Inflammatory macrophage treated with lipopolysaccharide for 1 hour (primary cell): ENCODE measurements at places on chromosomes 7 and 10.

- DNase-seq = no peak
Observed at GRCh38 chr7:2095436-2095835, 137.3 kb downstream of the MAD1L1 start.

GRCh38 chr7:50068850-50069551, 24.0 kb downstream of the ZPBP start:
- DNase-seq = peak; percentile 29

- no peak for DNase-seq
Observed at GRCh38 chr7:108424013-108424412, 32.2 kb downstream of the NRCAM start.

DNA sequence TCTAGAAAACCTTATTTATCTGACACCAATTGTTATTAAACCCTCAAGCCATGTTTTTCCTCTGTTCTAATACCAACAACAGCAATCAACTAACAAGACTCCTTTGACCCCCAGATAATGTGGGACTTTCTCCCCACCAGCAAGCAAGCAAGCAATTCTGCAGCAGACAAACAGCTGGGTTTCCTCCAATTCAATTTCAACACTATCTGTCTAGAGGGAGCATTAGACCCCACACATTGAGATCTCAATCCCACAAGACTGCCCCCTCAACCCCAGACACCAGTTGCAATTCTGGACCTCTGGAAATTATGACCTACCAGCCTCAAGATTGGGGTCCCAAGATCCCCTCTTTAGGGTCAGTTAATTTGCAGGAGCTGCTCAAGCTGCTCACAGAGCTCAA, 89.4 kb upstream of the TMEM26 start:
- DNase-seq = no peak

- DNase-seq = no peak
Observed at GRCh38 chr10:47277352-47278151, 22.4 kb upstream of the GDF10 start.

DNA sequence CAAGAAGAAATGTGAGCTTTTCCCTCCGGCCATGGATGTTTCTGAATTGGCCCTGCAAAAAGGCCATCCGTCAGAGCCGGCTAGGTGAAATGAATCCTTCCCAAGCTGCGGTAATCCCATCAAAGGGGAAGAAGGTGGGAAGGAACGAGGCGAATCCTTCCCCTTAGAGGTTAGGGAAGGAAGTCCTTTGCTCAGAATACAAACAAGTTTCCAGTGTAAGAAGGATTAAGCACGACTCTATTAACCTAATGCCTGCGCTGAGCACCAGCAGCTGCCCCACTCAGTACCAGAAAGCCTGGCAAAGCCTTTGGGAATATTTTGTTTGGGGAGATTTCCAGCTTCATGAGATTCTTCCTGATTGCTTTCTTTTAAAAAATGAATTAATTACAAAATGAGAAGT, 42.8 kb downstream of the CLRN3 start:
- no peak for DNase-seq

DNA sequence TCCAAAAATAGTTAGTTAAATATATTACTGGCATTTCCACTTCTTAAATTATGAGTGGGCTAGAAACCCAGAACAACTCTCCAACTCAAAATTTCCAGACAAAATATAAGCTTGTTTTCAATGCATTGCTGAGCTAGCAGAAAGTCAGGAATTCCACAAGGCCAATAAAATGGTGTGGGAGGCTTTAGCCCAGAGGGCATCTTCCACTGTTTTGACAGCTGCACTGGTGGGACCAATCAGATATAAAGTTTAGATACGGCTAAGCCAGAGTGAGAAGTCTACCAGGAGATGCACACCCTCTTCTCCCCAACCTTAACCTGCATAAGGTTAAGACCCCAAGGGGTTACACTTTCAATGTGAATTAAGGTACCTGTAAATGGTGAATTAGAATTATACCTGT, 76.6 kb downstream of the AMPH start:
- no peak for DNase-seq

DNA sequence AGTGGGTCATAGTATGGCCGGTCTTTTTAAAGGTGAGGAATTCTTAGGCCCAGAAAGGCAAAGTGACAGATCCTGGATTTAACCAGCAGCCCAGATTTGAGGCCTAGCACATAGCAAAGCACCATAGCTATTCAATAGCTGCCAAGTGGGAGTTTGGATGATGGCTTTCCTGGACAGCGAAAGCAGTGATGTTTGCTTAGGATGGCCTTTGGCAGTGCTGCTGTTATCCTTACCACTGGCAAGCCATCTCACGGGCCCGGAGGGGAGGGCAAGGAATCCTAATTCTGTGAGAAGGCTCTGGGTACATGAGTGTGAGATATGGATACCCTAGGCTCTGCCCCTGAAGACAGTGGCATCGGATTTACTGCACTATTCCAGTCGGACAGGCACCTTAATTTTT, 50.4 kb downstream of the TCF7L2 start:
- no peak for DNase-seq

- DNase-seq = no peak
Observed at GRCh38 chr7:71538210-71538609, 406.3 kb downstream of the GALNT17 start.

- DNase-seq = no peak
Observed at GRCh38 chr7:5417106-5418071, 6.2 kb downstream of the TNRC18 start.

DNA sequence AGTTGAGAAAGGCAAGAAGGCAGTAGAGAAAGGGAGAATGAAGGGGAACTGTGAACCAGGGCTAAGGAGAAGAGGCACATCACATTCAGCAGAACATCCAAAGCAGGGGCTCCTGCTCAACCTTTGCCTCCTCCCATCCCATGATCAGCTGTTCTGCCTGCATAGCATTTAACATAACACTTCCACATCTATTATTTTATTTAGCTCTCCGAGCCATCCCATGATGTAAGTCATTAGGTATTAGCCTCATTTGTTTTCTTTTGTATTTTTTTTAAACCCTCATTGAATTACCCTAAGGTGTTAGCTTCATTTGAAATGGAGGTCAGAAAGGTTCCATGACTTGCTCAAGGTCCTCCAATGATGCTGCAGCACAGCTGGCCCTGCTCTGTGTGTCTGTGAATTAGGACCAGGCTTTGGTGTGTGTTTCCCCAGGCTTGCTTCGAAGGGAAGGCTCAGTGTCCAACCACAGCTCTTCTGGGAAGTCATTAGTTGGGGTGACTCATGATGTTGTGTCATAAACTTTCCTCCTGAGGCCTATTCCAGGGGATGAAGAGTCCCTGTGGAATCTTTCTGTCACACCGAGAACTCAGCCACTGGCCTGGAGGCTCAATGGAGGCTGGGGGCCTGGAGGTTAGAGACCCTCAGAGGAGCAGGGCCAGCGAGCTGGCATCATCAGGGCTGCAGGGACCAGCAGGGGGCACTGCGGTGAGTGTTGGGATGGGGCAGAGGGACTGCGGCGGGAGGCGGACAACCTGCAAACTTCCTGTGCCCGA, 16.5 kb downstream of the NPFFR1 start:
- DNase-seq = peak; percentile 75

GRCh38 chr7:116540743-116541142, 15.9 kb downstream of the CAV1 start:
- DNase-seq = no peak

- DNase-seq = peak; percentile 61
Observed at GRCh38 chr7:22610263-22610662, 110.3 kb upstream of the STEAP1B start.

DNA sequence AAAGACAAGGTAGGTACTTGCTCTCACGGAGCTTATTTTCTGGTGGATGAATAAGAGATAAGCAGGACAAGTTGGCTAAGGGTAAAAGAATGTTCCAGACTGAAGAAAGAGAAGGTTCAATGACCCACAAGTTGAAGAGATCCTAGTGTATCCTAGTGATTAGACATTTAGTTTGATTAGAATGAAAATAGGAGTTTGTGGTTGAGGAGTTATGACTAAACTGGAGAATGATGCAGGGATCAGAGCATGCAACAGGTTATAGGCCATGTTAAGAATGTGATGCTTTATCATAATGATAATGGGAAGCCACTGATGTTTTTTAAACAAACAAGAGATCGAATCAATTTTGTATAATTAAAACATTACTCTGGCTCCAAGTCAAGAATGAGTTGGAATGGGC, 357.2 kb downstream of the HPSE2 start:
- no peak for DNase-seq

DNA sequence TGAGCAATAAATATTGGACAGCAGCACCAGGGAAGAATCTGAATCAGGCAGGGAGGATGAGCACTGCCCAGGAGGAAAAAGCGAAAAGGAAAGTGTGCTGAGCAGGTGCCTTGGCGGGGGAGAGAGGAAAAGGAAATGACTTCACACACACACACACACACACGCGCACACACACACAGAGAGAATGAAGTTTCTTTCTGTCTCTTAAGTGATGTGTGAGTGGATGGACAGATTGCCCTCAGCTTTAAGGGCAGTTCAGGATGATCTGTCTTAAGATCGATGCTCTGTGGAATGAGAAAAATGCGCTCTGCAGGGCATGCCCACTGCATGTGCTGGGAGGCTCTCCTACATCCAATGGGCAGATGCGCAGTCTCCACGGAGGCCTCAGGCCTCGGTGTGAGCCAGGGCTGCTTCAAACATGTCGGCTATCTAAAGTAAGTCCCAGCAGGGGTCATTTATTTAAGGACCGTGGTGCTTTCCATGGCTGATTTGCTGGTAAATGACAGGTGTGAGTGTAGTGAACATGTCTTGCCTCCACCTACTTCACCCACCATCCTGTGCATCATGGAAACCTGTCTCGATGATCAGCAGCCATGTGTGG, 2.5 kb upstream of the ACBD5 start:
- DNase-seq = peak; percentile 76

GRCh38 chr7:151009327-151010036, 14.8 kb downstream of the ATG9B start:
- DNase-seq = no peak
